Vagina (tissue), 2 donors: ENCODE measurements at places on chromosomes 12 and 14.

DNA sequence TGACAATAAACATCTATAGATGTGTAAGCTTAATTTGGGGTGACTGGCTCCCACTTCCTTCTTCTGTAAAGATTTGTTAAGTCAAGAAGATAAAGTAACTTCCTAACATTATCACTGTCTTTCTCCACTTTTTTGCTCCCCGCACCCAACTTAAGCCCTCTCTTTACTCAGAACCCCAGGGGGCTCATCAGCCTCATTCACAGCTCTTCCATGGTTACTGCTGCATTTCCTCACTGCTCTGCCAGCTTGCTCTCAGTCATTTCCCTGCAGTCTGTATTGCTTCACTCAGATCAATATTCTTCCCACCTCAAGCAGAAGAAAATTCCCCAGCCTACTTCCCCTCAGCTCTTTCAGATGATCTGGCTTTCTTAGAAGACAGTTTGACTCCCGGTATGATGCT is 102.0 kb downstream of the PIK3C2G start:
- DNase-seq, result no peak

- DNase-seq, result no peak
Observed at GRCh38 chr12:52204931-52205505, 13.2 kb upstream of the KRT80 start.

- no peak for DNase-seq
Observed at GRCh38 chr12:129771238-129771637, 132.6 kb downstream of the TMEM132D start.

- no peak for DNase-seq
Observed at GRCh38 chr12:90627180-90627896, 327.6 kb downstream of the CCER1 start.

DNA sequence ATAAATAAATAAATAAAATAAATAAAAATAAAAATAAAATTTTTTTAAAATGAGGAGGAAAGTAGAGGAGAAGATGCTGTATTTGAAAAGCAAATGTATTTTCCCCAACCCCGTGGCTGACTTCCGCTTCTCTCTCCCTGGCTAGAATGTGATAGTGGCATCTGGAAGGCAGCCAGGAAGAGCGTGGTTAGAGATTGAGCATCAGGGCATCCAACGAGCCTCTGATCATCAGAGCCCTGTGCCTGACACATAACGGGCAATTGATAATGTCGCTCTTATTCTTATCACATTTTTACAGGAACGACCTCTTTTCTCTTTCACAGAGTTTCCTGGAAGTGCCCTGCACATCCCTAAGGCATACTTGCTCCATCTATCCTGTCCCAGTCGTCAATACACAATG is 496.9 kb upstream of the TMEM132C start:
- no peak for DNase-seq

- no peak for DNase-seq
Observed at GRCh38 chr12:98743362-98743953, 98.4 kb downstream of the APAF1 start.

GRCh38 chr12:108122644-108123043 is 6.4 kb upstream of the WSCD2 start:
- DNase-seq, result no peak

GRCh38 chr14:19729359-19729758 is 14.0 kb upstream of the OR4Q3 start:
- DNase-seq, result no peak

- DNase-seq, result no peak
Observed at GRCh38 chr14:94376108-94376975, 12.1 kb downstream of the SERPINA1 start.

GRCh38 chr12:12427568-12427967 is 70.7 kb downstream of the BORCS5 start:
- DNase-seq, result no peak

DNA sequence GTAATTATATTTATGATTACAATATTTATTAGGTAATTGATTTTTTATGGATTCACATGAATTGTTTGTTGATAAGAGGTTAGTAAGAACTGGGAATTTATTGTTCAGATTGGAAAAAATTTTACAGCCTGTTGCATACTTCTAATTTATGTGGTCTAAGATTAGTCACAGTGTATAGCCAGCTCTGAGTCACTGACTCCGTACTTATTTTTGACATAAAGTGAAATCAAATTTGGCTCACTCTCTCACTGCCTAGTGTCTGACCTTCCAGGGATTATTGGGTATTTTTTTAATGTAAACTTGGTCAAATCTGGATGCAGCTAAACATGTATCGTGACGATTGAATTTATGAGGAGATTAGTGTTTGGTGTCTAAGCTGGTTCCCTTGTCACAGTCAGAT is 109.3 kb downstream of the PTPRQ start:
- DNase-seq, result no peak

DNA sequence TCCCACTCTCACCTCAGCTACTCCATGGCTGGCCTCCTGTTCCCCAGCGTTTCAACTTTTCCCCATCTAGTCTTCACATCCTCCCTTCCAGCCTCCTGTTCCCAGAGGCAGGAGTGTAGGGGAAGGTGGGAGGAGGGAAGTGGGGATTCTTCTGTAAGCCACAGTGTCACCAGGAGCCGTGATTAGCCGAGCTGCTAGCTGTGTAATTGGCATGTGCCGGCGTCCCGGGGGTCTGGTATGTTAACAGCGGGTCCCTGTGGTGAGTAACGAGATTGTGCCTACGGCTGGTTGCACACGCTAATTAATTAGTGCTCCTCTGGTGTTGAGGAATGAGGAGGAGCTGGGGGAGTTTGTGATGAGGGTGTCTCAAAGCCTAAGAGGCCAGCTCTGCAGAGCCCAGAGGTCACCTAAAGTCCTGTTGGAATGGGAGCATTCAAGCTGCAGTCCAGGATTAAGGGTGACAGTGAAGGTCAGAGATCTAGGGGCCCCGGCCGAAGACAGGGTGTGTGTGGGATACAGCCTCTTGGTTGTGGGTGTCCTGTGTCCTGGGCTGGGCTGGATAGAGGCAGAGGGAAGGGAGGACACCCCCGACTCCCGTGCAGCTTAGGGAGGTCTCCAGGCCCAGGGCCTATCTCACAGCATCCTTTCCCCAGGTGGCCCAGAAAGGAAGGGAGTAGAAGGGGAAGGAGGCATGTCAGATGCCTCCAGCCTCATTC is 10.0 kb upstream of the CALCOCO1 start:
- DNase-seq, result no peak

- no peak for DNase-seq
Observed at GRCh38 chr12:75553398-75553797, 42.0 kb upstream of the KRR1 start.

DNA sequence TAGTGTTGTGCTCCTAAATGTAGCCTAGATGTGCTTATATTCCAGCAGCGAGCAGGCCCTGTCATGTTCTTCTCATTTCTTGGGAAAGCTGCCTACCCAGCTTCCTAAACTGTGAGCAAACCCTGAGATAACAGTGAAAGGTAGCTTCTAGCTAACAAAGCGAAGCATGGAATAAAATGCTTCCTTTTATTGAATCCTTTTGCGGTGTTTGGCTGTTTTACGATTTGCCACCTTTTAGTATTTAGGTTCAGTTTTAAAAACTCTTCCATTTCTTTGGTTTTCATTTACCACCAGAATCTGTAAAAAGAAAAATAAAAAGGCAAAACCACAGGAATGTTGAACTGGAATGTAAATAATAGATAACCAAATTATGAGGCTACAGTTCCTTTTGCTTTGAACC is 5.0 kb upstream of the PKP2 start:
- DNase-seq, result no peak
